ENCODE measurements at places on chromosomes 4 and X.

DNA sequence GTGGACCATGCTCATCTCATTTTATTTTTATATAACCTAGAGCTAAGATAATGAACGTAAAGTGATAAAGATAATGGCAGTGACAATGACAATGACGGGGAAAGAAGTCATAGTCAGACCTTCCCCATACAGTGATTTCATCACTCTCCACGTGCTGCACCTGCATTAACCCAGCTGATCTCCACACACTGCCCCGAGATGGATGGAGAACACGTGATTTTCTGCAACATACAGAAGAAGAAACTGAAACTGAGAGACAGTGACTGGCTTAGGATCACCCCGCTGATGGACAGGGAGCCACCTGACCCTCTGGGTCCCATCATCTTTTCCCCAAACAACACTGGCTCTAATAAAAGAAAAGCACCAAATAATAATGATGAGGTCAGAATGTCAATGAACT lies 22.0 kb downstream of the EVC2 start:
- DNase-seq, result no peak

DNA sequence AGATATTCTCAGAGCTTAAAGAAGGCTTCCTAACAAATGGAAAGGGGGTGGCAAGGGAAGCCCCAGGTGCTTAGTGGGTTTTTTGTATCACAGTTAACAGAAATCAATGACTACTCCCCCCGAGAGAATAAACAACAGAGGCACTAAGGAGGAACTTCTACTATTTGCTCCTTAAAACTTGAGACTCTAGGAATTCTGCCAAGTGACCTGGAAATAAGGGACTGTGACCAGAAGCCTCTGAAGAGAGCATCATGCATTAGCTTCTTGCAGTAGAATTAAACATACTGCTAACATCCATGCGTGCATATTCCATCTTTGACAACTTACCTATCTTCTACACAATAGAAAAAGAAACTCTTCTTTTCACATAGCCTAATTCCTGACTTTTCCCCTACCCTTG lies 86.8 kb downstream of the CAMK2D start:
- DNase-seq, result no peak

- DNase-seq, result no peak
Measured at GRCh38 chr4:139781066-139781465, 115.4 kb downstream of the MGST2 start.

DNA sequence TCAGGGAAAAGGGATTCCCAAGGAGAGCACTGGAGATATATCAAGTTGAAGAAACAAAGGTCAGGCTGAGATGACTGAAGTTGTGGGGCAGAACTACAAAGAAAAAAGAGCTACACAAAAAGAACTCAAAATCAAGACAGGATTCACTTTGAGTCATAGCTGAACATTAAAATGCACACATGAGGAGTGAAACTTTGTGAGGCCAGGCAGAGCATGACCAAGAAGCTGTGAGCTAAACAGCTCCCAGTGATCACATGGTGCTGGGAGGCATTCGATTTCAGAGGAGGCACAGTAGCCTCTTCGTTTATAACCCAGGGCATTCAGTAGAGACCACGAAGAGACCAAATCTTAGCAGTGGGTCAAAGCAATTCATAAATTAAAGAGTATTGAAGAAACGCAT lies 145.3 kb downstream of the ATRX start:
- no peak for DNase-seq

- DNase-seq, result peak; percentile 35
Measured at GRCh38 chr4:123398853-123399626, 2.4 kb downstream of the SPRY1 start.

DNA sequence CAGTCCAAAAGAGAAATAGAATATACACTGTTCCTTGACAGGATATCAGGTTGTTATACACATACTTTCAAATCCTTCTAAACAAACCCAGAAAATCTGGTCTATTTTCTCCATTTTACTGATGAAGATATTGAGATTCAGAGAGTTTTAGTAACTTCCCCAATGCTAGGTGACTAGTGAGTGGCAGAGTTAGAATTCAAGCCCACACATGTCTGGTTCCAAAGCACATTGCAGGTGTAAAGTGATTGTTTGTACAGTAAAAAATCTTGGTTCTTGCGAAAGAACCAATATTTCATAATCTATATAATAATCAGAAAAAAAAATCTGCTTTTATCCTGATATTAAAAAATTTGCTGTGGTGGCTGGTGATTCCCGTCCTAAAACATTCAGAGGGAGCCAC lies 39.5 kb upstream of the EMCN start:
- no peak for DNase-seq

DNA sequence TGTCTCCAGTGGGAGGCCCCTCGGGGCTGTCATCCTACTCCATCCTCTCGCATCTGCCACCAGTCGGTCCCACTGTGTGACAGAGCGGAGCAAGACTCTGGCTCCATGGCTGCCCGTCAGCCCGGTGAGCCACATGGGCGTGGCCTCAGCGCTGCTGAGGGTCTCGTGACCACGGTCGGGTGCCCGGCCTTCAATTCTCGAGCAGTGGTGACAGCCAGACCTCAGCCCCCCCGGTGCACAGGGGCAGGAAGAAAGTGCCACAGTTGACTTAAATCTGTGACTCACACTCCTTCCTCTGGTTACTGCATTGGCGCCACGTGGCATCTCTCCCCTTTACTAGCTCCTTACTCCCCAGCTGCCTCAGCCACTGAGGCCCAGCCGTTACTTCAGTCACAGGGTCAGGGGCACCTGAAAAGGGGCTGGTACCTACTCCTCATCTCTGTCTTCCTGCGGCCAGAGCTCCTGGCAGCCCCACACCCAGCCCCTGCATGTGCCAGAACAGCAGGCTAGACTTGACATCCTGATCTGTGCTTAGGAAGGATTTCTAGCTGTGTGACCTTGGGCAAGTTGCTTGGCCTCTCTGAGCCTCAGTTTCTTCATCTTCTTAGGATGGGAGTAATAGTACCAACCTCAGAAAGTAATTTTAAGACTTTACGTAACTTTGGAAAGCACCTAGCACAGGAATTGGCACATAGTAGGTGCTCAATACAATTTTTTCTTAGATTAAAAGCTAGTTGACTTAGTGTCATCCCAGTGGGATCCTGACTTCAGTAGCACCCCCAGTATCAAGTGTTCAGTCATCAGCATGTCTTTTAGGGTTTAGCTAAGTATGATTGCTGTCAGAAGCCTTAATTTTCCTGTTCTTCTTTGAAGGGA lies 66.1 kb downstream of the TNIP2 start:
- no peak for DNase-seq

DNA sequence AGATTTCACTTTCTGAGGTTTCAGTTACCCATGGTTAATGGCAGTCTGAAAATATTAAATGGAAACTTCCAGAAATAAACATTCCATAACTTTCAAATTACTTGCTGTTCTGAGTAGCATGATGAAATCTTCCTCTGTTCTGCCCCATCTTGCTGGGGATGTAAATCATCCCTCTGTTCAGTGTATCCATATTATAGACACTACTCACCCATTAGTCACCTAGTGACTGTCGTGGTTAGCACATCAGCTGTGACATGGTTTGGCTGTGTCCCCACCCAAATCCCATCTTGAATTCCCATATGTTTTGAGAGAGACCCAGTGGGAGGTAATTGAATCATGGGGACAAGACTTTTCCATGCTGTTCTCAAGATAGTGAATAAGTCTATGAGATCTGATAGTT lies 125.5 kb upstream of the GIMD1 start:
- no peak for DNase-seq

- DNase-seq, result no peak
Measured at GRCh38 chrX:48998391-48998790, 3.7 kb downstream of the GRIPAP1 start.

DNA sequence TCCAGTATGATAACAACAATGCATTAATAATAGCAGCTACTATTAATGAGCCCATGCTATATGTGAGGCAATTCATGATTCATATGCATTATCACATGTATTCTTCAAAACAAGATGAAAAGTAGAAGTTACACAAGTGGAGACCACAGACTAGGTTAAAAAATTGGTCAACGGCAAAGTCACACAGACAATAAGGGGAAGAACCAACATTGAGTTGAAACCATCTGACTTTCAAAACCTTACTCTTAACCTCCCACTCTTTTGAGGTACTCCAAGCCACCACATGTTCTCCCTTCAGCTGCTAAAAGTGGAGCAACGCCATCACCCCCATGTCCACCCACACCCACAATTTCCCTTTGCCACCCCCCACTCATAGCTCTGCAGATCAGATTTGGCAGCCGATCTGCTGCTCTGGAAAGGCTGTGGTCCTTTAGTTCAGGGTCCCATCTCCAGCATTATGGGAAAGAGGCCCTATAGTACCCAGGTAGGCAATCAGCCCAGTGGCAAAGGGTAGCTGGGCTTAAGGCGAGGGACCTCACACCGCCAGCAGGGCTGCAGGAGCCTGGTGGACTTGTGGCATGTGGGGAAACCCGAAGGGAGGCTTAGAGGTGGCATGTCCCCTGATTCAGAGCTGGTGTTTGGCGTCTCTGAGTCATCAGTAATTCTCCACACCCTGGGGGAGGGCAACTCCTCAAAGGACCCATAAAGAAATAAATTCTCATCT lies 33.5 kb upstream of the CYBB start:
- DNase-seq, result no peak

DNA sequence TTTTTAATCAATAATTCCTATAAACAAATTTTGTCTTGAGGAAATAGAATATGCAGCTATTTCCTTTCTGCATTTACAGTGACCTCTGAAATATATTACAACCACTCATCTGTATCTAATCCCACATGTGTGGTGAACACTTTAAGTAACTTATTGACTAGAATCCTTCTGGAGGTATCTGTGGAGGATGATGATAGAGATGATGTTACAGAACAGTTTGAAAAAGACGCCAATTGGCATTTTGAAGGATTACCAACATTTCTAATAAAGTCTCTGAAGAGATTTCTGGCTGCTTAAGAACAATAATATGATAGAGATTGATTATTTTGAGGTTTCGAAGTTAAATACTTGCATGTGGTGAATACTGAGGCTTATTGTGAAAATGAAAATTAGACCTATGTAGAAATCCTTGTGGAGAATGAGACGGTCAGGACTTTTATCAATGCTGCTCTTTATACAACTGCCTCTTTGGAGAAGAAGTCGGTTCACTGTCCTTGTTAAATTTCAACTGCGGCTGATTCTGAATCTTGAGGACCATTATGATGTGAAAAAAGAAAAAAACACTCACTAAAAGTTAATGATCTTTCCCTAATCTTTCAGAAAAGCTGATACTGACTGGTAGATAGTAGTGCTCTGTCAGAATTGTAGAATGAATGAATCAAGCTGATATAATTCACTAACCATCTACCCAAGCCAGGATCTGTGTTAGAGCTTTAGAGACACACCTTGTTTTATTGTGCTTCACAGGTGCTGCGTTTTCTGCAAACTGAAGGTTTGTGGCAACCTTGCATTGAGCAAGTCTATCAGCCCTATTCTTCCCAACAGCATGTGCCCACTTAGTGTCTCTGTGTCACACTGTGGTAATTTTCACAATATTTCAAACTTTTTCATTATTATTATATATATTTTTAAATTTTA lies 204.7 kb downstream of the SPRY1 start:
- no peak for DNase-seq

- no peak for DNase-seq
Measured at GRCh38 chrX:55919367-55920221, 202.0 kb downstream of the RRAGB start.

GRCh38 chr4:156242390-156242789 lies 288.7 kb upstream of the CTSO start:
- no peak for DNase-seq

GRCh38 chrX:39984191-39984956 lies 113.4 kb downstream of the BCOR start:
- DNase-seq, result no peak

- DNase-seq, result no peak
Measured at GRCh38 chr4:24470666-24471485, 113.5 kb downstream of the DHX15 start.

DNA sequence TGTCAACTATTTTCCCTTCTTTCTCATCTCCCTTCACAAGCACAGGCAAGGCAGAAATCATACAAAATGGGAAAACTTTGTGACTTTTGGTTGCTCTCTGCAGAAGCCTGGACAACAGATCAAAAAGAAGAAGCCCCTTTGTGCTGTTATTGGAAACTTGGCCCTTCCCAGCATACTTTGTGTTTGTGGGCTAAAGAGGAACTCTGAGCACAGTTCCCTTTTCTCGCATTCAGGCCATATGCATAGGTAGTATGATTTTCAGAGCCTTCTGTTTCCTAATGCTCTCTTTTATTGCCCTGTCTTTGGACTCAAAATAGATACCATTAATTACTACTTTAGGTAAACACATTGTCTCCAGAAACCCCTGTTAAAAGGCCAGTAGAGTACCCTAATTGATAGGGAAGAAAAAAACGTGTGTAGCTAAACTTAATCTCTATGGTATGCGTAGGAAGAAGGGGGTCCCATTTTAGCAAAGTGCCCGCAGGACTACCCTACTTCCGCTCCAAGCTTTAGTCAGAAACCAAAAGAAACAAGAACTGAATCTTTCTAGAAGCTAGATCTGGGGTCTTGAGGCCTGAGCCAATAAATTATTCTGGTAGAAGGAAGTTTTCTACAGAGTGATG lies 26.6 kb downstream of the VSIG4 start:
- DNase-seq, result no peak

- no peak for DNase-seq
Measured at GRCh38 chrX:10052906-10053625, 85.9 kb downstream of the CLDN34 start.

- DNase-seq, result no peak
Measured at GRCh38 chrX:74680836-74681235, 66.4 kb upstream of the RLIM start.

GRCh38 chr4:14046642-14047041 lies 419.1 kb upstream of the BOD1L1 start:
- no peak for DNase-seq

DNA sequence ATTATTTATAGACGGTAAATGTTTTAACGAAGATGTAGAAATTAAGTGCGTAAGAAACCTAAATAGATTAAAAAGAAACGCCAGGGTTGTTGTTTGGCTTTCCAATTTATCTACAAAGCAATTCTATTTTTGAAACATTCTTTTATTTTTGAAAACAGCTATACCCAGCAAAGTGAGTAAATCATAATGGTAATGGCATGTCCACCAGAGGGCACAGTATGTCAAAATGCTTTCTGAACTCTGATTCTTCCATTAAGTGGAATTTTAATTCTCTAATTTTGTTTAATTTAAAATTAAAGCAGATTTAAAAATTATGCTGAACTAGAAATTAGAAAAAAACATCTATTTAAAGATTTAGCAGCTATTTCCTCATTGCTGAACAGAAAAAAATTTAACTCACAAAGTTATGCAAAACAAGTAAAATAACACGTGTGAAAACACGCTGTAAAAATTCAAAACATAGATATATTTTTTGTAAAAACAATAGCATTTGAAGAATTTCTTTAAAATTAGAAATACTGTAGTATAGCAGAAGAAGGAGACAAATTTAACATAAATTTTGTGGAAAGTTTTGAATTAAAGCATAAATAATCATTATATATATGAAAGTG lies 26.5 kb downstream of the RASSF6 start:
- no peak for DNase-seq

All from central memory CD4-positive, alpha-beta T cell (primary cell).